Muscle of leg (tissue), 16 donors: ENCODE measurements at places on chromosomes 6 and 20. TPM values are rescaled to one million over a fixed set of nuclear protein-coding genes. Genes with fewer than 3 reads are reported as not detected.

Gene MATN4
- total RNA-seq, result 0.58 TPM

Gene MAD2L1BP
- total RNA-seq, result 23.6 TPM

Gene RAMACL
- 0.71 TPM for total RNA-seq

DNA sequence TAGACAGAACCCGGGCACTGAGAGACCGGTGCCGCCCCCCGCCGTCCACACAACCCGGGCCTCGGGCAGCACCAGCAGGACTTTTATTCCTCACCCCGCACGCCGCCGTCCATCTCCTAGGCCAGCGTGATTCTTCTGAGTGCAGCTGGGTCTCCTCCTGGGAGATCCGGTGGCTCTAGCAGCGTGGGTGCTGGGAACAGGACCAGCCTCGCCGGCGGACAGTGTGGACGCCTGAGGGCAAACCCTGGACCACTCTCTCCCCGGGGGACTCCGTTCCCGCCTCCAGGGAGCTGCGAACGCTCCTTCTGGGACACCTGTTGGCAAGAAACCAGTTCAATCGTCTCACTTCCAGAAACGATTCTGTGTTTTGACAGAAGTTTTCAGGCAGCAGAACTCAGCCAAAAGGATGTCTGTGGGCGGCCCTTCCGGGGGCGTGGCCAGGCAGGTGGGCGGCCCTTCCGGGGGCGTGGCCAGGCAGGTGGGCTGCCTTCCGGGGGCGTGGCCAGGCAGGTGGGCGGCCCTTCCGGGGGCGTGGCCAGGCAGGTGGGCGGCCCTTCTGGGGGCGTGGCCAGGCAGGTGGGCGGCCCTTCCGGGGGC, 130.7 kb downstream of the DLL1 start:
- H3K4me3 ChIP-seq, result no peak overlapping the region
- H3K36me3 ChIP-seq, result no peaks in the 10 kb centered on the region
- peaks cover 2% of the 10 kb centered on the region for H3K27me3 ChIP-seq
- no peak for DNase-seq

- peak overlapping the region; percentile 44 for H3K4me3 ChIP-seq
- peaks cover 22% of the 10 kb centered on the region for H3K27me3 ChIP-seq
- no peaks in the 10 kb centered on the region for H3K36me3 ChIP-seq
- H3K27ac ChIP-seq, result no peak overlapping the region
- peak; percentile 73 for DNase-seq
These were observed 54.2 kb upstream of the HLA-A start for GRCh38 chr6:29887819-29888776.

- peaks cover 28% of the 10 kb centered on the region for H3K36me3 ChIP-seq
- no peaks in the 10 kb centered on the region for H3K27me3 ChIP-seq
- DNase-seq, result no peak
- peak overlapping the region; percentile 88 for H3K4me3 ChIP-seq
These were observed 743 bp downstream of the CMTR1 start for GRCh38 chr6:37433657-37434271.
